ENCODE measurements at places on chromosomes 6 and 20.

- DNase-seq = no peak
Observed at GRCh38 chr6:149130508-149130907, 187.0 kb upstream of the TAB2 start.

DNA sequence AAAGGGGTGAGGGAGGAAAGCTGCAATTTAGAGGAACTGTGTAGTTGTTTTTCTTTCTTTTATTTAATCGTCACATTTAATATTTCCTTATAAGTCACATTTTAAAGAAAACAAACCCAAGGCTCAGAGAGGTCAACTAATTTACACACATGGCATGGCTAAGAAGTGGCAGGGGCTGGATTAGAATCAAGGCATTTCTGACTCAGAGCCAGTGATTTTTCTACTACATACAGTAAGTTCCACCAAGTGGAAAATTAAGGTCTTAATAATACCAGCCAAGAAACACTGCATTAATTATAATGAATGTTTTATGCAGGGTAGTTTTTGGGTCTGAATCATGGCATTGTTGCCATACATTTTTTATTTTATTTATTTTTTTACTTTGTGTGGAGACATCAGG, 607.7 kb upstream of the CITED2 start:
- DNase-seq = no peak

- DNase-seq = no peak
Observed at GRCh38 chr20:21554376-21554890, 40.6 kb upstream of the NKX2-2 start.

GRCh38 chr6:28589957-28590349, 64.3 kb downstream of the GPX5 start:
- no peak for DNase-seq

- DNase-seq = no peak
Observed at GRCh38 chr20:53738945-53739798, 145.5 kb upstream of the ZNF217 start.
